ENCODE measurements at places on chromosomes 13 and 19.

DNA sequence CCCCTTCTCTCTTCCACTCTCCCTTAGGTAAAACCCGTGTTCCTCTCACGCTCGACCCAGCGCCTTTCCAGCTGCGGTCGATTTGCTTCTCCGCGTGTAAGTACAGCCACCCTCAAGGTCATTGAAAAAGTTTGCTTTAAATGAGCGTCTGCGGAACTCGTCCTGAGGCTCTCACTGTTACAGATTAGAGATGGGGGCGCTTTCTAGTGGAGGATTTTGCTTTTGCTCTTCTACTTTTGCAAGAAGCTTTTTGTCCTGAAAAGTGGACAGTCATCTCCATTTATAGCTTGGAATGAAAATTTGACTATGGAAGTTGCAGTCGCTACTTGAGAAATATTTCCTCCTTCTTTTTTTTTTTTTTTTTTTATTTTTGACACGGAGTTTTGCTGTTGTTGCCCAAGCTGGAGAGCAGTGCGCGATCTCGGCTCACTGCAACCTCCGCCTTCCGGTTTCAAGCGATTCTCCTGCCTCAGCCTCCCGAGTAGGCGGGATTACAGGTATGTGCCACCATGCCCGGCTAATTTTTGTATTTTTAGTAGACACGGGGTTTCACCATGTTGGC, 595 bp upstream of the RAB20 start:
- DNase-seq: peak; percentile 13

DNA sequence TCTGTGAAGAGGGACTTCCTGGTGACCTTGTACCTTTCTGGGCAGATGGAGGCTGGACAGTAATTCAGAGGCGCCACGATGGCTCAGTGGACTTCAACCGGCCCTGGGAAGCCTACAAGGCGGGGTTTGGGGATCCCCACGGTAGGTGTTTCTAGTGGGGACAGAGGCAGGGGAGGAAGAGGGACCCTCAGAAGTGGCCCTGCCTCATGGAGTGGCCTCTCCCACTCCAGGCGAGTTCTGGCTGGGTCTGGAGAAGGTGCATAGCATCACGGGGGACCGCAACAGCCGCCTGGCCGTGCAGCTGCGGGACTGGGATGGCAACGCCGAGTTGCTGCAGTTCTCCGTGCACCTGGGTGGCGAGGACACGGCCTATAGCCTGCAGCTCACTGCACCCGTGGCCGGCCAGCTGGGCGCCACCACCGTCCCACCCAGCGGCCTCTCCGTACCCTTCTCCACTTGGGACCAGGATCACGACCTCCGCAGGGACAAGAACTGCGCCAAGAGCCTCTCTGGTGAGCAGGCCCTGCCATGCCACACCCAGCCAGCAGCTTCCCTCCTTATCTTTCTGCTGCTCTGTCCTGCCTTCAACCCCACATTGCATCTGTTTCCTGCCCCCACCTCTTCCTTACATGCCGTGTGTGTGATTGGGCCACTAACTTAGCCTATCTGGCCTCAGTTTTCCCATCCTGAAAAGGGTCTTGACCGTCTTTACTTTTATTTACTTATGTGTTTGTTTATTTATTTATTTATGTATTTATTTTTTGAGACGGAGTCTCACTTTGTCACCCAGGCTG, 7.3 kb downstream of the ANGPTL4 start:
- no peak for DNase-seq

DNA sequence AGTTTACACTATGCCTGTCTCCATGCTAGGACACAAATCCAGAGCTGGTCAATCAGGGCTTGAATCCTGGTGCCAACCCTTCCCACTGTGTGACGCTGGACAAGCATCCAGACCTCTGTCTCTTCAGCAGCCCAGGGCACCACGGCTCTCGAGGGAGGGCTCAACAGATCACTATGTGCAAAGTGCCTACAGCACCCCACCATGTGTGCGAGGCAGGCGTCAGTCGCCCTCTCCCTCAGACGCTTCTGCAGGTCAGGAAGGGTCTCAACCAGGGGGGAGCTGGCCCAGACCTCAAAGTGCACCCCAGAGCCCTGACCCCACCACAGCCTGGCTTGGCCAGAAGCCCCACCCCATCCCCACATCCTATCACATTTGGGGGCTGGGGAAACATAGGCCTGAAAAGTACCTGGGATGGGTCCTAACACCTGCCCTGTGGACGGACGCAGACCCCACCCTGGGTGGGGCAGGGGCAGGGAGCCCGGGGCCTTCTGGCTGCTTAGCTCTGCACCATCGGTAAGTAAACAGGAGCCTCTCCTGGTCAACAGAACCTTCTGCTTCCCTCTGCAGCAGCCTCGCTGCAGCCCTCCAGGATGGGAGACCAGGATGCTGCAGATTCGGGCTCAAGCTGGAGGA, 2.9 kb upstream of the C2CD4C start:
- DNase-seq: no peak

DNA sequence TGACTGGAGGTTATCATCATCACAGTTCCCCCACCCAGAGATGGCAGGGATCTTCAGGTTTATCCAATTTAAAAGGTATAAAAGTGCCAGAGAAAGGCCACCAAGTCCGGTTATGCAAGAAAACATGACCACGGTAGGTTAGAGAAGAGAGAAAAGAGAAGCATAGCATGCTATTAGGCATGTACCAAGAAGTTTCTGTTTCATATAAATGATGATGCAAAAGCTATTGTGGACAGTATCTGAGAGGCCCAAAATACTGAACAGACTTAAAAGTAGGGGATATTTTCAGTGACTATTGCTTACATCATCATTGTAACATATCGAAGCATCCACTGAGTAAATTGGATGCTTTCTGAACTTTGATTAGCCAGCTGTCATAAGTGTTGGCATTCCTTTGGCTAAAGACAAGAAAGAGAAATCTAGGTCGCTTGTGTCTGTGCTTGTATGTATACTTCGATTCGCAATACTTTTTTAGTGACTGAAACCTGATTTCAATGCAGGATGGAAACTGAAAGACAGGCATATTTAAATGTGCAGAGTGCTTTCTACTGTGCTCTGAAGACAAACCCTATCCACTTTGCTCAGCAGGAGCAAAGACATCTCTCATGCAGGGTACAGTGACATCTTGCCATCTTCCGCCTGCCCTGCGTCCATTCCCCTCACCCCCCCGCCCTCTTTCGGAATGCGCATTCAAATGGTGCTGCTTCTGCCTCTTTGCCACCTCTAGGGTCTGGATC, 180.3 kb downstream of the SHISA2 start:
- DNase-seq: no peak

GRCh38 chr13:31903111-31903815, 128.3 kb upstream of the FRY start:
- no peak for DNase-seq

GRCh38 chr19:44955505-44956439, 592 bp downstream of the CLPTM1 start:
- DNase-seq: no peak

- no peak for DNase-seq
Measured at GRCh38 chr13:23999424-23999823, 102.1 kb upstream of the C1QTNF9B start.

GRCh38 chr13:97498419-97498818, 64.5 kb downstream of the RAP2A start:
- no peak for DNase-seq

- DNase-seq: no peak
Measured at GRCh38 chr13:50616101-50616500, 227.4 kb downstream of the DLEU7 start.

DNA sequence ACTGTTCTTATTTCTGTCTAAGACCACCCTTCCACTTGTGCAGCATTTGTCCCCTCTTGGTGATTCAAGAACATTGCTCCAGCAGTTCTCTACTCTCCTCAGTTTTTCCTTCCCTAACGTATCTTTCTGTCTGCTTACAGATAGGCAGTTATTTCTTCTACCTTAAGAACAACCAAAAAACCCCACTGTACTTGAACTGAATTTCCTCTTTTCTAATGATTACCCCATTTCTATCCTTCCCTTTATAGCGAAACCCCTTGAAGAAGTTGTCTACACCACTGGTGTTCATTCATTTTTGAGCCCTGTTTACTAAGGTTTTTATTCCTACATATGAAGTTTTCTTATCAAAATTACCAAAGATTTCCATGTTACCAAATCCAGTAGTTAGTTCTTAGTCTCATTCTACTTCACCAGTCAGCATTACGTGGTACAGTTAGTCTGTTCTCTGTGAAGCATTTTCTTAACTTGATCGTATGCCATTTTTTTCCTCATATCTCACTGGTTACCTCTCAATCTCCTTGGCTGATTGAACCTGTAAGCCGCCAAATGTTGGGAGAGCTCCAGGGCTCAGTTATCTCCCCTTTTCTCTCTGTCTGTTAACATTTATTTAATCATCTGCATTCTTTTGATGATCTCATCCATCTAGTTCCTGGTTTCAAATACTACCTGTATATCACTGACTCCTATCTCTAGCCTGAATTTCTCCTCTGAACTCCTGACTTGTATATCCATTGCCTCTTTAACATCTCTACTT, 9.0 kb downstream of the LSM14A start:
- no peak for DNase-seq

- no peak for DNase-seq
Measured at GRCh38 chr19:44735011-44735410, 13.5 kb upstream of the BCL3 start.

DNA sequence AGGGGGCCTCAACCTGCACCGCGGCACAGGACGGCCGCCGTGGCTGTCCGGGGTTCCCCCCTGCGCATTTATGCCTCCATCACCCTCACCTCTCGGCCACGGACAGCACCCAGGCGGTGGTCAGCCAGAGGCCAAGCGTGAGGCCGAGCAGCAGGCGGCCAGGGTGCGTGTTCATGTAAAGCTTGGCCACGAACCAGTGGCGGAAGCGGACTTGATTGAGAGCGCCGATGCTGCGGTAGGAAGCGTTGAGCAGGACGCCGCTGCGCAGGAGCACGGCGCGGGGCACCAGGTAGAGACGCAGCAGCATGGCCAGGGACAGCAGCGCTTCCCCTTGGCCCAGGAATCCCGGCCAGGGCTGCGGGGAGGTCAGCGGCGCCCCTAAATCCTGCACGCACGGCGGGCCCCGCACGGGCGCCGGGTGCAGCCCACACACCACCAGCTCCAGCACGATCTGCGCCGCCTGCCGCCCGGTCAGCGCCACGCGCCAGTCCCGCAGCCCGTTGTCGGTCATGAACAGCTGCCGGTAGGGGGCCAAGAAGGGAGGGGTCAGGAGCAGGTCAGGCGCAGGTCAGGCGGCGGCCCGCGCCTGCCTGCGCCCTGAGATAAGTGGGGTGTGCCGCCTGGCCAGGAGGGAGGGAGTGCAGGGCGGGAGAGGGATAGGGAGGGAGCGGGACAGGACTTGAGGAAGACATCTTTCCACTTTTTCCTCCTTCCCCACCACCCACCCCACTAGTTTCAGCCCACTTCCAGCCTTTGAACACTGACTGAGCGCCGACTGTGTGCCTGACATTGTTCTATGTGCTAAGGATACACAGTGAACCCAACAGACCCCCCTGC, 6.5 kb downstream of the KCNN4 start:
- DNase-seq: no peak

GRCh38 chr13:40394304-40394985, 272.0 kb downstream of the FOXO1 start:
- DNase-seq: no peak

- no peak for DNase-seq
Measured at GRCh38 chr13:21034603-21035191, 26.7 kb downstream of the LATS2 start.

- DNase-seq: peak; percentile 21
Measured at GRCh38 chr13:79423801-79424642, 18.0 kb upstream of the RBM26 start.

DNA sequence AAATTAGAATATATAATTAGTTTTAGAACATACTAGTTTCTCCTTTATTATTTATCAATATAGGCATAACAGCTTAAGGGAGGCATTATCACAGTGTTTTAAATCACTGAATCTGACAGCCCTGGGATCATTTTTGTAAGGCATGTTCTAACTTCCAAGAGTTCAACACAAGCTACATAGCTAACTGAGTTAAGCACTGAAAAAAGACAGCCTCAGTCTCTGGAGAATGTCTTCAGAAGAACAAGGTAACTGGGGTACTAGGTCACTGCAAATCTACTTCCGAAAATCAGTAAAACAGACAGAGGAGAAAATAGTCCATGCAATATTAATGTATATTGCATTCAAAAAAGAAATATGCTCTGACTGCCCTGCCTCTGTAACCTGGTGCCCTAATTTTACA, 502.1 kb downstream of the RFC3 start:
- DNase-seq: no peak

DNA sequence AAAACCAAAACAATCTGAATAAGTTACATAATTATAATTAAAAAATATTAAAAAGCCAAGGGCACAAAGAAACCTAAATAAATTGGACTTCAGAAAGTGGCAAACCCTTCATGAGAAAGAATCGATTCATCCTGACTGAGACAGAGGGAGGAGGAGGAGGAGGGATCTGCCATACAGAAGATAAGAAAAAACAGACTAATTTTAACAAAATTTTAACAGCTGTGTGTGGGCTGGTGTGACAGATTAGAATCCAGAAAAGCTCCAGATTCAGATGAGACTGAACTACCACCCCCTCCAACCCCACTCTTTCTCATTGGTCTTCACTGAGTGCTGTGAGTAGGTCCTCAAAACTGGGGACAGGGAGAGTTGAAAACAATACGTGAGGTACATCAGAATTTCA, 111.5 kb upstream of the HTR2A start:
- no peak for DNase-seq

GRCh38 chr19:12465211-12465610, 19.4 kb downstream of the ZNF709 start:
- DNase-seq: no peak

DNA sequence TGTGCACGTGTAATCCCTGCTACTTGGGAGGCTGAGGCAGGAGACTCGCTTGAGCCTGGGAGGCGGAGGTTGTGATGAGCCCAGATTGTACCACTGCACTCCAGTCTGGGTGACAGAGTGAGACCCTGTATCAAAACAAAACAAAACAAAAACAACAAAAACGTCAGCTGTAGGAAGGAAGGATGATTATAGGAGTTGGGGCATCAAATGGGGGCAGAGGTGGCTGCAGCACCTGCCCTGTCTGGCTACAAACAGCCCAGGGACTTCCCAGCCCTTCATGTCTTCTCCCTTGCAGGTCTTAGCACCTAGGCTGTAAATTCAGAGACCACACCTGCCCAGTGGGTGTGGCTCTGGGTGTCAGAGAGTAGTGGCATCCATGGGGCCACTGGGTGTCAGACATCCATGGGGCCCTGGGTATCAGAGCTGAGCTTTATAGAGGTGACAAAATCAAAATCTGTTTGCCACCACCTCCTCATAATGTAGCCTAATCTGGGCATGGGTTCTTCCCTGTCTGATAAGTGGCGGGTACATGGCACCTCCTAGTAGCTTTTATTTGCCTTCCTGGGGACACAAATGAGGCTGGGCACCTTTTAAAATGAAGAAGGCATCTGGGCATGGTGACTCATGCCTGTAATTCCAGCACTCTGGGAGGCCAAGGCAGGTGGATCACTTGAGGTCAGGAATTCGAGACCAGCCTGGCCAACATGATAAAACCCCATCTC, 4.7 kb upstream of the B3GNT3 start:
- no peak for DNase-seq

DNA sequence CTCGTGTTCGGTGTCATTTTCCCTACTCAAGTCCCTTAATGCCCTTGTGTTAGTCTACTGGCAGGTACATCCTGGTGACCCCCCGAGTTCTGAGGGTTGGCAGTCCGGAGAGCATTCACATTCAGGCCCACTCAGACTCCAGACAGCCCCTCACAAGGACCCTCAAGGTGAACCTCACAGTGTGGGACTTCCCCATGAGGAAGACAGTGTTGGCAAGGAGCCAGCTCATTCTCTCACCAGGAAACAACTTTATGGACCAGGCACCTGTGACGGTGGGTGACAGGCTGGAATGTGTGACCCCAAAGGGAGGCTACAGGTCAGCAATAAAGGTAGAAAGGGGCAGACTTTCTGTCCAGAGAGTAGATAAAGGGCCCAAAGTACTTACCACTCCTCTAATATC, 24.5 kb downstream of the RDH8 start:
- no peak for DNase-seq

- DNase-seq: no peak
Measured at GRCh38 chr19:40247178-40247577, 20.7 kb upstream of the CCNP start.

Data from H4 (cell line).